Fibroblast of skin of right biceps (primary cell): ENCODE measurements at places on chromosomes 4 and X.
A peak's percentile ranks its signal among the peaks of the same experiment; 100 is the strongest.

GRCh38 chrX:101407167-101407747 lies 468 bp downstream of the GLA start:
- no peak for DNase-seq

DNA sequence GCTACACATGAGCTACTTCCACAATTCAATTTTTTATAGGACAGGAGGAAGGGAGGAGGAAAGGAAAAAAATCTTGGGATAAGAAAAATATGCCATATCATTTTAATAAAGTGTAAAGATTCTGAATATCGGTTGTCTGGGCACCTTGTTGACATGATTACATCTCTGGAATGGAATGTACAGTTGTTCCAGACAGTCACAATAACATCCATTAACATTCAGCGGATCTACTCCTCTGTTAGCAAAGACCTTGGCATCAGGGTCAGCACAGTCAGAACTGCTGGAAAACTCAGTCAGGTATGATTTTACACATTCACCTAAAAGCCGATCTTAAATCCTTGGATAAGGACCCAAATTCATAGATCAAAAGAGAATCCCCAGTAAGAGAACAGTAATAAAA lies 85.4 kb upstream of the ARMCX2 start:
- no peak for DNase-seq

DNA sequence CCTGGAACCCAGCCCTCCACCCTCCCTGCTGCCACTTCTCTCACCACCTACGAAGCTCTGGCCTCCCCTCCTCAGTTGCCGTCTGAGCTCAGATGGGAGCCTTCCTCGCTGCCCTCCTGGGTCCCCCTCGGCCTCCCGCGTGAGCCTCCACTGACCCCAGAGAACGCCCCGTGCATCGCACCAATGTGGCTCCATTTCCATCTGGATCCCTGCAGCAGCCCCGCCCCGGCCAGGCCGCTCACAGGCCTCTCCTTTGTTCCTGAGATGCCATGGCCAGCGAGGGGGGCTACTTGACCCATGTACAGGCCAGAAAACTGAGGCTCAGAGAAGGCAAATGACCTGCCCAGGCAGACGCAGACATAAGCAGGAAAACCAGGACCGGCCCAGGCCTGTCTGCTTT lies 242.4 kb upstream of the PSAPL1 start:
- no peak for DNase-seq

GRCh38 chrX:45506149-45506730 lies 305.6 kb upstream of the DIPK2B start:
- no peak for DNase-seq

- DNase-seq, result no peak
These were observed 45.7 kb downstream of the ZNF721 start for GRCh38 chr4:453267-453666.

- DNase-seq, result peak; percentile 37
These were observed 248.1 kb downstream of the C4orf33 start for GRCh38 chr4:129344058-129344457.

- DNase-seq, result no peak
These were observed 29.4 kb upstream of the KIAA0232 start for GRCh38 chr4:6753103-6753560.

- DNase-seq, result no peak
These were observed 83.6 kb downstream of the ATOH1 start for GRCh38 chr4:93912146-93912545.

DNA sequence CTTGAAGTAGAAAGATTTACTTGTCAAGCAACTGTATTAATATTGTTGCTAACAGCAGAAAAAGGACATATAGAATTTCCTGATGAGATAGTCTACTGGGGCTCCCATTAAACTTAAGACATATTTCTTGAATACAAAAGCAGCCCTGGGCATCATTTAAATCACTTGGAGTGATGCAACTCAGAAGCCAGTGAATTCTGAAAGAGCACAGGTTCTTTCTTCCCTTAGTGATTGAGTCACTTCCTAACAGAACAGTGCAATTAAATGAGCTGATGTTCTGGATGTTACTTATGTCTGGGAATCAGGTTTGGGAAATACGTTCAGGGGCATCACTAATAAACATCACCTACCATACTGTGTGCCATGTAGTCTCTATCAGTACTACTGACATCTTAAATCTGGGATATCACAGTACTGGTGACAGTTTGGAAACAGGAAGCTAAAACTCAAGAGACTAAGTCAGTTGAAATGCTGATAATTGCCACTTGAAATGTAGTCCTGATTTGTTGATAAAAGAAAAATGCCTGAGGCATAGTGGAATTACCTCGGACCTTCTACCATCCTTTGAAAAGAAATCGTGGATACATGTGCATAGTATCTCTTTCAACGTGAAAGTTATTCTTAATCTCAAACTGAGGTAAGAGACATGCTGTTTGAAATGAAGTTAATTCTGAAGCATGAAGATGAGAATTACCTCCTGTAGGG lies 249.2 kb upstream of the GPRIN3 start:
- no peak for DNase-seq
